ENCODE measurements at places on chromosomes 3 and 15.
A peak's percentile ranks its signal among the peaks of the same experiment; 100 is the strongest.

DNA sequence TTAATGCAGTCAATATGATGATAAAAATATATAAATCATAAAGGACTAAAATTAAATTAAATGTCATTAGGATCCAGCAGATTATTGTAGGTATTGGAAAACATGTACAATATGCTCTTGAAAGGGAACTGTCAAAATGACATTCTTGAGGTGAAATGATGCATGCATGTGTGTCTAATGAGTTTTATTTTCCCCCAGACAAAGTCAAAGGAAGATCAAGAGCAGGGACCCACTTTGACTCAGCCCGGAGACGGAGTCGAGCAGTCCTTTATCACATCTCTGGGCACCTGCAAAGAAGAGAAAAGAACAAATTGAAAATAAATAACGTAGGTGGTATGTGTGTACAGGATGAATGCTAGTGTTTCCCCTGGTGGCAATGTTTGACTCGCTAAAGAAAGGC lies 194.1 kb downstream of the KCNH8 start:
- DNase-seq, result no peak

- no peak for DNase-seq
Observed at GRCh38 chr15:53034767-53035245, 244.7 kb upstream of the ONECUT1 start.

DNA sequence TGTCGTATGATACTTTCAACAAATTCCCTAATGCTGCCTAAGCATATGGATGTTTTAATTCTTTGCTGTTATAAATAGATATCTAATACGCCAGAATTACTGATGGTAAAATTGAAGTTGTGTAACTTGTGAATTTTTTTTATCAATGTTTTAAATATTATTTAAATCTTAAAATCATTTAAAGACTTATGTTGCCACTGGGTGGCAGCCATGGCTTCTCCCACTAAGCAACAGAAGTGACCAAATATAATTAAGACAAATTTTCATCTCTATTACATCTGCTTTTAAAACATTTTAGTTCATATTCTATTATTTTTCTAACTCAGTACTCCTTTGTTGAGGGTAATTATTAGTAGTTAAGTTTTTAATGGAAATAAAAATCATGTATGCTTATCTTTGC lies 8.1 kb upstream of the IL20RB start:
- DNase-seq, result no peak

- no peak for DNase-seq
Observed at GRCh38 chr3:173663696-173664111, 266.2 kb downstream of the NLGN1 start.

GRCh38 chr3:61347981-61348380 lies 96.7 kb upstream of the FHIT start:
- DNase-seq, result no peak

DNA sequence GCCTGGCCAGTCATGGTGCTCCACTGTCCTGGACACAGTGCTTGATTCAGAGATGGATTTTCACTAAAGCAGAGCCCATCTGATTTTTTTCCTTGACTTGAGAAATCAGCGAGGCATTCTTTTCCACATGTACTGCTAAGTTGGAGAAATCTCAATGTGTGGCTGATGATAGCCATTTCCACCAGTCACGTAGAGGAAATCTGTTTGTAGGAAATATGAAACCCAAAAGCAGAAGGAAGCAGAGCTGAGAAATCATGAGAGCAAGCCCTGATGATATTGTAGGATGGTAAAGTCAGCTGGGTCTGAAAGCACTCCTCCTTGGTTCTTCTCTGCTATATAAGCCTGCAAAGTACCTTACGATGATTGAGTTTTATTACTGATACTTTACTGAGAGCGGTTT lies 1233.4 kb downstream of the ROBO2 start:
- DNase-seq, result no peak

DNA sequence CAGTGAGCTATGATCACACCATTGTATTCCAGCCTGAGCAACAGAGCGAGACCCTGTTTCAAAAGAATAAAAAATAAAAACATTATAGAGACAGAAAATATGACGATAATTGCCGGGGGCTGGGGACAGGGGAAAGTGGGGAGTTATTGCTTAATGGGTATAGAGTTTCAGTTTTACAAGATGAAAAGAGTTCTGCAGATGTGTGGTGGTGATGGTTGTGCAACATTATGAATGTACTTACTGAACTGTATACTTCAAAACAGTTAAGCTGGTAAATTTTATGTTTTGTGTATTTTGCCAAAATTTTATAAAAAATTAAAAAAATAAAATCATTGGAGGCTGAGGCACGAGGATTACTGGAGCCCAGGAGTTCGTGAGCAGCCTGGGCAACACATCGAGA lies 24.8 kb upstream of the ZNF774 start:
- DNase-seq, result no peak

- no peak for DNase-seq
Observed at GRCh38 chr15:45126535-45127158, 3.0 kb downstream of the DUOXA1 start.

DNA sequence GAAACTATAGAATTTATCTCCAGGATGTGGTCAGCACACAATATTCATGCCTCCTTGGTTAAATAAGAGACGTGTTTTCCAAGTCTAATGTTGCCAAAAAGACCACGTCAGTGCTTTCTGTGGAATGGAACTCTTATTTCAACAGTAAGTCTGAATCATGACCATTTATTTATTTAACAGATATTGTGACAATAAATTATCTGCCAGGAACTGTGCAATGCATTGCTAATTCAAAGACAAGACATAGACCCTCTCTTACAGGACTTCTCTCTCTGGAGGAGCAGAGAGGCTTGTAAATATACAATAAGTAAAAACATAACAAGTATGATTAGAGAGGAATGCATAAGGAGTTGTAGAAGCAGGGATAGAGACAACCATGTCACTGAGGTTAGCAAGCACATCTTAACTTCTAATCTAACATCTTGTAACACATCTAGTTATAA lies 227.5 kb downstream of the DTWD1 start:
- no peak for DNase-seq

GRCh38 chr15:42273900-42274701 lies 868 bp upstream of the TMEM87A start:
- peak; percentile 43 for DNase-seq

- DNase-seq, result no peak
Observed at GRCh38 chr15:101148166-101148880, 103.5 kb downstream of the CHSY1 start.

DNA sequence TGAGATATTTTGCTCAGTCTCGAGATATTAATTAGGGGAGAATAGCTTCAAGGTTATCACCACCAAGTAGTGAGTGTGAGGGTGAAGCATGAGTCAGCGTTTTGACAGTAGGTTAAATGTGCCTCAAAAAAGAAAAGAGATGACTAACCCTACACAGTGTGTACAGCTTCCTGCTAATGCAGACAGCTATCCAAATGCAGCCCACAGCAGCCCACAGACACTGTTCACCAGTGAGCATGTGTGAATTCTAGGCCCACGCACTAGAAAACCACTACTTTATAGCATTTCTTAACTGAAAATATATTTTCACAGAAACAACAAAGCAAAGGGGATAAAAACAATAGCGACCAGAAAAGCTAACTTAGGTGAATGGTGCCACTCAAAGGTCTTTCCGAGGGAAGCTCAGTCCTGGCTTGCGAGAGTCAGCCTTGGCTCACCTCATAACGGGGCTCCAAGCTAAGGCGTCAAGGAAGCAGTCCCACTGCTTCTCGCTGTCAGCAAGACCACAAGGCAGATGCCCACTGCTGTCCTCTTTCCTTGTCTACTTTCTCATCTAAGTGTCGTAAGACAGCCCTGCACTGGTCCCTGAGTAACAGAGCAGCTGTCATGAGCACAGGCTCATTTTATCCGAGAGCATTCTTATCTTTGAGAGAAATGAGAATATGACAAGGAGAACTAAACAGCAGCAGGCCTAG lies 47.6 kb downstream of the TXNRD3 start:
- no peak for DNase-seq

DNA sequence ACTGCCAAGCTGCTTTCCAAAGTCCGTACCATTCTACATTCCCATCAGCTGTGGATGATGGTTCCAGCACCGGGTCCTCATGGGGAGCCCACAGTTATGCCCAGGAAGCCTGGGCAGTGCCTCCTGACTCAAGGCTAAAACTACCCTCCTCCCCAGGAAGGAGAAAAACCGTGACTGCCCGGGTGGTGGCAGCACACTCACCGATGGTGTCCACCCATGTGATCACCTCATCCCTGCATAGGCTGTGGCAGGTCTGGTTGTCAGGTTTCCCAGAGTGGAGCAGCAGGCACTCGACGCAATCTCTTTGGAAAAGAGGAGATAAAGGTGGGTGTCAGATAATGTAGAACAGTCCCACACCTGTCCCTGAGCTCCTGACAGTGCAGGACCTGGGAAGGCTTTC lies 38.6 kb downstream of the UMPS start:
- DNase-seq, result no peak

GRCh38 chr3:67001086-67001861 lies 3.2 kb downstream of the KBTBD8 start:
- DNase-seq, result no peak

GRCh38 chr3:168688267-168688666 lies 592.5 kb upstream of the GOLIM4 start:
- no peak for DNase-seq

GRCh38 chr3:13042715-13043271 lies 30.4 kb downstream of the IQSEC1 start:
- no peak for DNase-seq

GRCh38 chr15:90270502-90271150 lies 5.2 kb downstream of the NGRN start:
- DNase-seq, result no peak

GRCh38 chr3:107684431-107684925 lies 161.7 kb downstream of the BBX start:
- no peak for DNase-seq

DNA sequence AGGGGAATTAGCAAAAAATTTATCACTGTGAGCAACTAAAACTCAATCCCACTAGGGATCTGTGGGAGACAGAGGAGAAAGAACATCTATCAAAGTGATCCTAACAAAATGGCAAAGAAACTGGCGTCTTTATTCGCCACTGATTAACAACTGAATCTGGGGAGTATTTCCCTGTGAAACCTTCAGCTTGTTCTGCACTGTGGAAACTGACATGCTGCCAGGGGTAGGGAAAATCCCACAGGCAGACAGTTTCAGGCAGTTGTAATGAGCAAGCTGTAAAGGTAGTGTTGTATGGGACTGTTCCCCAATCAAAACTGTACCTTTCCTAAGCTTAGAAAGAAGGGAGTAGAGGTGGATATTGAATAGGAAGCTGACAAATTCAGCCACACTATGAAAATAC lies 611.7 kb downstream of the VGLL3 start:
- DNase-seq, result no peak

DNA sequence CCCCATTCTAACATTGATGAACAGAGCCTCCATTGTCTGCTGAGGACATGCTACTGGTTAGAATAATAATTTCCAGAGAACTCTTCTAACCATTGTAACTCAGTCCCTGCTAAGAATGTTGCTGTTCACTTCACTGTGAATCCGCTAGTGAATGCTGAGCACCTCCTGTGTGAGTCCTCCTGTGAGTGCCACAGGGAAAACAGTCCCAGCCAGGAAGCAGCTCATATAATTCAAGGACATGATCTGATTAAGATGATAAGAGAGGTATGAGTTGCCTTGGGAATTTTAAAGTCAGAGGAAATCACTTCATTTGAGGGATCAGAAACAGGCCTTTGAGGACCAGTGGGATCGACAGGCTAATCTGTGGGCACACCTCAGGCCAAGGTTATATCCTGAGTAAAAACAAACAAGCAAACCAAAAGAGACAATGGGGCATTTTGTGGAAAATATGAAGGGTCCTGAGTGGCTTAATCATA lies 33.9 kb upstream of the GPR160 start:
- DNase-seq, result no peak

DNA sequence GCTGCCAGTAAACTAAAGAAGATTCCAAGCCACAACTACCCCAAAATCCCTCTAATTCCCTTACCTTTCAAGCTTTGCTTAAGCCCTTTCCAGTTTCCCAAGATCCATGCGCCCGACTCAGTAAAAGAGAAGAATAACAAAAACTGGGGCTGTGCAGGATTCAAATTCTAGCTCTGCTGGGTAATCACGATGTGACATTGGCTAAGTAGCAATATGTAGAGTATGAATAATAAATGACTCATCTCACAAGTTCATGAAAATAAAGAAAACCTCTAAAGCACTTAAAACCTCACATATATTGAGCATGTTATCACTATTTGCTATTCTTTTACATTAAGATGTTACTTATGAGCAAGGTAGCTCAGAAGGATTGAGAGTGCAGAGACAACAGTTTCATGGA lies 522.2 kb upstream of the ZNF717 start:
- DNase-seq, result no peak

GRCh38 chr15:92886042-92886537 lies 14.0 kb upstream of the CHD2 start:
- no peak for DNase-seq

DNA sequence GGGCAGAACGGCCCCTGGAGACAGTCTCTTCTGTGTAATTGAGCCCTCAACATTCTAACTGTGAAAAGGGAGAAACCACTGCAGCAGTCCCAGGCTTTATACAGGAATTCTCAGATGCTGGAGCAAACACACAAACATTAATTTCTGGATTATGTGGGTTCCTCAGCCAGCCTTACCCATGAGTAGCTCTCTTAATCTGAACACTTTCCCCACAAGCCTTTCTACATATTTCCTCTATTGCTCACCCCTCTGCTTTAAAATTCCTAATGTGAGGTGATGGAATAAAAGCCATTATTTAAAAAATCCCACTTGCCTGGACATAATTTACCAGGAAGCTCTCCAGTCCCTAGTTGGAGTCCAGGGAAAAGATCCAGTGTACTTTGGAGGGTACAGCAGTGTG lies 139.0 kb downstream of the CTNNB1 start:
- DNase-seq, result no peak

DNA sequence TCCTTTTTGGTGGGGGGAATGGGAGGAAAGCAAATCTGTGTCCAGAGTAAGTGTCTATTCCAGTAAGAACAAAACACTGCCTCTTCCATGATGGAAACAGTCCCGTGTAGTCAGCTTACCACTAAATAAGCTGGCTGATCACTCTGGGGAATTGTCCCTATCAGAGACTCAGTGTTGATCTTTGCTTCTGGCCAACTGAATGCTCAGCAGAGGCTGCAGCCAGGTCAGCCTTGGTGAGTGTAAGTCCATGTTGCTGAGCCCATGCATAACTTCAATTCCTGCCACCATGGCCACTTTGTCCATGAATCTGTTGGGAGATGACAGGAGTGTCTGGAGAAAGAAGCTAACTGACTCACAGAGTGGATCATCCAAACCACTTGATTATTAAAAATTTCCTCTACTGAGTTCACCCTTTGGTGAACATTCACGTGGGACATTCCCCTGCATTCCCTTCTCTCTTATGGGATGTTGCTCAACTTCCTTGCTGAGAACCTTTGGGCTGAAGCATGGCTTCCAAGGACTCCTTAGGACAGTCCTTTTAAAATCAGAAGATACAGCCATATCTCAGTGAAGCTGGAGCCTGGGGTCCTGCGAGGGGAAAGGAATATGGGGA lies 33.9 kb upstream of the XCR1 start:
- no peak for DNase-seq

DNA sequence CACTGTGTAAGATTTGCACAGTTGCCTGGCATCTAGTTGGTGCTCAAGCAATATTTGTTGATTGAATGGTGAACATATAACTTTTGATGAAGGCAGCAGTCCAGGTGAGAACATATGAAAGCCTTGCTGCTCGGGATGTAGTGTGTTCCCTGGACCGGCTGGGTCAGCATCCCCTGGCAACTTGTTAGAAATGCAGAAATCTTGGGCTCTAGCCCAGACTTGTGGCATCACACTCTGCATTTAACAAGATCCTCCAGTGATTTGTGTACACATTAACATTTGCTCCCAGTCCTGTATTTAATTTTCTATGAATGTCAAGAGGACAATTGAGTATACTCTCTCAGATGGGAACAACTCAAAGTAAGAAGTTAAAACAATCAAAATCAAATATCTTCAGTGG lies 69.0 kb upstream of the SAMMSON start:
- no peak for DNase-seq

- no peak for DNase-seq
Observed at GRCh38 chr15:98155356-98155755, 194.9 kb downstream of the ARRDC4 start.

Measured in stimulated activated CD4-positive, alpha-beta T cell treated with anti-CD3 and anti-CD28 coated beads, TNF-alpha, amount 100 ng/mL, for 4 hours (primary cell).